Muscle of leg (tissue), 16 donors: ENCODE measurements at places on chromosomes 6 and 20.

DNA sequence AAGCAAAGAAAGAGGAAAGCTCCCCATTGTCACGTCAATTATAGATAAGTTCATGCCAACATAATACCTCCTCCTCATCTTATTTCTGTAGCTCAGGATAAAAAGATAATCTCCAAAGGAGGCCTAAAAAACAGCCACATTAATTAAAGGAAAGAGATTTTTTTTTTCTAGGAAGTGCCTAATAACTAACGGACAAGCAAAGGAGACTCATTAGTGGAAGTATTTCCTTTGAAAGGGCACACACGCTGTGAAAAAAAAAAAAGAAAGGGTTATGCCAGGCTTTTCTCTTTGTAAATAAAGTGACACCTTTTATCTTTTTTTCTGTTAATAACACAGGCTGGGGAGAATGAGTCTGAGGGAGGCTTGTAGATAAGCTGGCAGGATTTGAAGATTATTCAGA, 55.7 kb downstream of the PCSK2 start:
- no peak for DNase-seq

DNA sequence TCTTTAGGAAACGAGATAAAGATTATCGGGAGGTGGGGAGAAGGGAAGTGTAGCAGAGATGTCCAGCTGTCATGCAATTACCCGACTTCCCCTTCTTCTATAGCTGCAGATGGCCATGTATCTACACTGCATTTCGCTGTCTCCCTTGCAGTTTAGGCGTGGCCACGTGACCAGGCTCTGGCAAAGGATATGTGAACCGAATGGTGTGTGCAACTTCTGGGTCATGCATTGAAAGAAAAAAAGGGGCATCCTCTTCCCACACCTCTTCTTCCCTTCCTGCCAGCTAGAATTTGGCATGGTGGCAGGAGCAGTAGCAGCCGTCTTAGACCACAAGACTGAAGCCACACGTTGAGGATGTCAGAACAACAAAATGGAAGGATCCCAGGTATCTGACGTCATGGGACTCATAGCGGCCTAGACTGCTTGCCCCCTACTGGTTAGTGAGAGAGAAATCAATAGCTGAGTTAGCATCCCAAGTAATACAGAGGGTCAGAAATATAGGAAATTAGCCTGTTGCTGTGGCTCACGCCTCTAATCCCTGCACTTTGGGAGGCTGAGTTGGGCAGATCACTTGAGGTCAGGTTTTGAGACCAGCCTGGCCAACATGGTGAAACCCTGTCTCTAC, 32.8 kb downstream of the TCF15 start:
- DNase-seq: no peak

GRCh38 chr6:169832247-169832948, 81.0 kb downstream of the ERMARD start:
- DNase-seq: no peak

- no peak for DNase-seq
Observed at GRCh38 chr6:161843066-161843465, 569.2 kb upstream of the AGPAT4 start.

DNA sequence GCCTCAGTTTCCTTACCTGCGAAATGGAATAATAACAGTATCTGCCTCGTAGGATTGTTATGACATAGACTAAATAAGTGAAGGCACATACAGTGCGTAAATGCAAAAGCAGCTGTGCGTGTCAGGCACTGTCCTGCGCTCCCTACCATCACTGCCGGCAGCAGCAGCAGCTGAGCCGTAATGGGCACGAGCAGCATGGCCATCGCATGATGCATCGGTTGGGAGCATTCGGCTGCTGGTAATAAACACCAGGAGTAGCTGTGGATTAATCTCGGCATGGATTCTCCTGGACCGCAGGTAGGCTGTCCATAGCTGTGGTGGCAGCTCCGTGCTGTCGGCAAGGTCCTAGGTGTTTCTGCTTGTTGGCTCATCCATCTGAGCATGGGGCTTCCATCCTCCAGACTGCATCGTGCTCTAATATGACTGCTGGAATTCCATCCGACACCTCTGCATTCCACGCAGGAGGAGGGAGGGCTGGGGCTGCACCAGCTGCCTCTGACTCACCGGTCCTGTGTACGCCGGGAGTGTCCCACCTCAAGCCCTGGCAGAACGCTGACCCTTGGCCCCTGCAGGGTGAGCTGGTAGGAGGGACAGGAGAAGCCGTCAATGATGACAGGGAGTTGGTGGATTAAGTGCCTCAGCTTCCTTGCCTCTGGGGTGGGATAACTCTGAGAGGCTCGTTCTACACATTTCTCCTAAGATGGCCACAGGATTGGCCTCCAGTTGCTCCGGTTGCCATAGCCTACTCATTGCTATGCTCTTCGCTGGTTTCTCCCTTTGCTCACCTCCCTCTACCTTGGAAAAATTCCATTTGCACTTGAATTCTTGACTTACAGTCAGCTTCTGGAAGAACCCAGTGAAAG, 100.9 kb upstream of the PMEPA1 start:
- DNase-seq: no peak

DNA sequence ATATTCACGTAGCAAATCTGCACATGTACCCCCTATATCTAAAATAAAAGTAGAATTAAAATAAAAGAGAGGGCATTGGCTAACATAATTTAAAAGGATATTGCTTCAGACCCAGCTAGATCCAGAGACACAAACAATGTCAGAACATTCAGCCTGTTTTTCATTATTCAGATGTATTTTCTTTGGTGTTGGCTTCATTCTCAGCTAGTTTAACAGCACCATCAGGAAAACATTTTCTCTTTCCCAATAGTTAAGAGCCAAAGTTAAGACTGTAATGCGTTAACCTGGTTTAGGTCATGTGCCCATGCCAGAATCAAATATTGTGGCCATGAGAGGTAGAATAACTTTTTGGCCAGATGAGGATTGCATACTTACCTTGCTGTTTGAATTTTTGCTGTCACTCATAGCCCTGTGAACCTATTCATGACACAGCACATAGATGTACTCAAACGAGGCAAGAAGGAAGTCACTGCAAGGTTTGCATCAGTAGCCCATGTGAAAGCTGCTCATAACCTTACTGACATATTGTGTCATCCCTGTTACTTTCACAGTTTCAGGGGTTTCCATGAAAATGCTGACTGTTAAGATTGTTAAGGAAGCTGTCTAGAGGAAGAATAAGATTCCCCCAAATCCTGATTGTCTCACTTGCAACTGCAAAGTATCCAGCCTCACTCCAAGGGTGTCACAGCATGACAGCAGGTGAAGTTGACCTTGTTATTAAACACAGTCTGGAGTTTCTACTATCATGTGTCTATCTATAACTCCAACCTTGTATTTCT, 233.1 kb downstream of the PACRG start:
- DNase-seq: peak; percentile 76

GRCh38 chr6:33198853-33199436, 1.5 kb downstream of the RXRB start:
- no peak for DNase-seq

DNA sequence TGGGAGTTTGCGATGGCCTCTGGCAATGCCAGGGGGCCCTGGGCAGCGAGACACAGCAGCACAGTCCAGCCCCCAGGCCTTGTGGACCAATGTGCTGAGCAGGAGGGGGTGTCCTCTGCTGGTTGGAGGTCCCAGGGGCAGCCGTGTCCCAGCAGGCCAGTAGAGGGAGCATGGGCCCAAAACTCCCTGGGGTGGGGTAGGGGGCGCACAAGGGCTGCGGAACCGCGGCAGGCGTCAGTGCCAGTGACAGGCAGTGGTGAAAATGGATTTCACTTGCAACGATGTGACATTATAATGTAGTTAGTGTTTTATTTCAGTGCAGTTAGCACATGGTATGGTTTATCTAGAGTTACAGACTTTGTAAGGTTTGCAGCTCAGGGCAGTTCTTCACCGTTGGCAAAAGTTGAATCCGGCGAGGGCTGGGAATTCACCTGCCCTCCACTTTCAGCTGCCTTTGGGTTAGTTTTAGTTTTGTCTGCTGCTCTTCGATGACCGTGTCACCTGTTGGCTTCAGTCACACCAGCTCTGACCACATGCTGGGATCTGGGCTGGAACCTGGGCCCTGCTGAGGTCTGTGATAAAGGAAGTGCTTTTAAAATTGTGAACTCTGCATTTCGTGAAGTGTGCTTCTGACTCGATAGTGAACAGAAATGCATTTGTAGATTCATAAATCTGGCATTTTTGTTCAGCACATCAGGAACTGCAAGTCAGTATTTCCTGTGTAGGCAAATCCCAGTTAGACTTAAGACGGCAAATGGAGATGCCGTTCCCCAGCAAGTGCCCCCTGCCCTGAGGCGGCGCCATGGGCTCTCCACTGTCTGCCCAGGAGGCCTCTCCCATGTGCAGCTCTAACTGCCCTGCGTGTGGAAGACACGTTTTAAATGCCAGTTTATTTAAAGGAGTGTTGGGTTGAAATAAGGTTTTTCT, 46.8 kb downstream of the PYGB start:
- DNase-seq: peak; percentile 40

DNA sequence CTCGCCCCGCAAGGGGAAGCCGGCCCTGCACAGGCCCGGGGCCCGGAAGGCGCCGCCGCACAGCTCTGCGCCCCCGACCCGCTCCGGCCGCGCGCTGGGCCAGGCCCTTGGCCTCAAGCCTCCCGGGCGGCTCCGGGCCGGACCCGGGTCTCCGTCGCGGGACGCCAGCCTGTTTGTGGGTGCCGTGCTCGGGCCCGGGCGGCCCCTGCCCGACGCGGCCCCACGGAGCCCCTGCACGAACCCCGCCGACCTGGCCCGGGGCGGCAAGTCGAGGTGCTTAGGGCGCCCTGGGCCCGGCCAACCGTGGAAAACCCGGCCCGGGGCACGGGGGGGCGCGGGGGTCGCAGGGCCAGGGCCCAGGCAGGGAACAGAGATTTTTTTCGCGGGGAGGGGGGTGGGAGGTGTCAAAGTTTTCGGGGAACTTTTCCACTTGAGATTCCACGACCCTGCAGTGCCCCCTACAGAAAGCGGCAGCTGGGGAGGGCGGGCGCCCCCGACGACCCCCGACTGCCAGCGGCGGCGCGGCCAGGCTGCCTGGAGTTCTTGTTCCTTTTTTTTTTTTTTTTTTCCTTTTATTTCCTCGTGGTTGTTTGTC, 805 bp upstream of the STX16 start:
- DNase-seq: no peak

GRCh38 chr6:15416932-15417509, 171.2 kb downstream of the JARID2 start:
- DNase-seq: no peak

- DNase-seq: peak; percentile 49
Observed at GRCh38 chr20:63009988-63010769, 3.4 kb upstream of the BHLHE23 start.

DNA sequence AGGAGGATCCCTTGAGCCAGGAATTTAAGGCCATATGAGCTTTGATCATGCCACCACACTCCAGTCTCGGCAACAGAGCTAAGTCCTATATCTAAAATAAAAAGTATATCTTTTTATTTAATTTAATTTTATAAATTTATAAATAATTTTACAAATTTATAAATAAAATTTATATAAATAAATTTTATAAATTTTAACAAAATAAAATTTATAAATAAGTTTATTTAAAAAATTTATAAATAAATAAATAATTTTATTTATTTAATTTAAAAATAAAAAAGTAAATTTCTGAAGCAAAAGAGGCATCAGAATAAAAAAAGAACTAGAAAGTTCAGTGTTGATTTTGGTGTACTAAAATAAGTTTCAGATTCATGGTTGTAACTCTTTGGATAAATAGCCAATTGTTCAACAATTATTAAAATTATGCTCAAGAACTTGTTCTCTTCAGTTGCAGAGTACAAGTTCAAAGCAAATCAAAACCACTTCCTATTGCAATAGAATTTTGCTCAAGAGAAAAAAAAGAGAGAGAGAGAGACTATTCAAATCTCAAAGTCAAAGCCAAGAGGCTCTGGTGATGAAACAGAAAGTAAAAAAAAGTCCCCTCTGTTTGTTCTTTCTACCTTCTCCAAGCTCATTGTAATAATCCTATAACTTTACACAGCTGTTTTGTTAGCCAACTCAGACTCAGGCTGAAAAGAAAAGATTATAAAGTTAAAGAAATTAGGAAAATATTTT, 547.5 kb upstream of the ADGRB3 start:
- DNase-seq: peak; percentile 3

- DNase-seq: no peak
Observed at GRCh38 chr20:7741866-7742265, 198.4 kb downstream of the HAO1 start.

DNA sequence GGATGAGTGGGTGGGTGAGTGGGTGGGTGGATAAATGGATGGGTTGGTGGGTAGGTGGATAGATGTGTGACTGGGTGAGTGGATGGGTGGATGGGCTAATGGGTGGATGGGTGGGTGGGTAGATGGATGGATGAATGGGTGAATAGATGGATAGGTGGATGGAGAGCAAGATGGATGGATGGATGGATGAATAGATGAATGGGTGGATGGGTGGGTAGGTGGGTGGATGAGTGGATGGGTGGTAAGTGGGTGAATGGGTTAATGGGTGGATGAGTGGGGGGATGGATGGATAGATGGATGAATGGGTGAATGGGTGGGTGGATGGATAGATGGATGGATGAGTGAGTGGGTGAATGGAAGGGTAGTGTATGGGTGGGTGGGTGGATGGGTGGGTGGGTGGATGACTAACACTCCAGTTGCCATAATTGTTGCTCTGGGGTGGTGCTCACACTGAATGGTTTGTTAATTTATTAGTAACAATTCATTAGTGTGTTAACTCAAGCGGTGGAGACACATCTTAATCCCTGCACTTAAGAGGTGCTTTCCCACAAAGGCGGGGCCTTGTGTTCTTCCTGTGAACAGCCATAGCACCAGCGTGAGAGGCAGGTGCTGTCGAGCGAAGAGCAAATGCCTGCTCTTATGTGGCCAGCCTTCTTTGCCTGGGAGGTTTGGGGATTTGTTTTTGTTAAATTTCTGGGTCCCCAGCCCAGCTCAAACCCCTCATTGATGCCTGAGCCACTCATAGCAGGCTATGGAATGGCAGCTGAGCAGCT, 4.9 kb upstream of the APCDD1L start:
- DNase-seq: no peak

GRCh38 chr20:2327620-2328555, 32.1 kb downstream of the TGM3 start:
- no peak for DNase-seq

DNA sequence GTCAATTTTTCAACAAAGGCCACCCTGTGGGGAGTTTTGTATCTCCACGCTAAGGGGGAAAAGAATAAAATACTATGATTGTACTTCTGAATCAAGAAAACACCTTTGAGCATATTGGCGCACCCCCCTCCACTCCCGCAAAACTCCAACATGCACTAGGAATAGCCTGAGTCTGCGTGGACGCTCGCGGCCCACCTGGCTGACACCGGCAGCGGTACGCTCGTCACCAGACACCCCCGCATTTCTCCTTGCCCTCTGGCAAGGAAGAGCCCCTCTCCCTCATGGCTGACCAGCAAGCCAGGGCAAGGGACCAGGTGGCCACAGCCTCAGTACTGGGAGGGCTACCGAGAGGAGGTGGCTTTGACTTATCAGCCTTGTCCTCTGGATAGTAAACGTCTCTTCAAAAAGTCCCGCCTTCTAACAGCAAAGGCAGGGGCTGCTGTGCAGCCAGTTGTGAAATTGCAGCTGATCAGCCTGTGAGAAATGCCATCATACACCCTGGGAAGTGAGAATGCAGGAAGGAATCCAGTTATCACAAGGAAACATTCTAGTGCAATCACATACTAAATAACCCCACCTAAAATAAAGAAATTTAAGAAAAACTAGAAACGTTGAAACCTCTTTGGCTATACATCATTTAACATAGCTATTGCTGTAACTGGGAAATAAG, 84.2 kb downstream of the HUS1B start:
- DNase-seq: no peak

- no peak for DNase-seq
Observed at GRCh38 chr20:25574411-25574810, 10.9 kb downstream of the NINL start.
